ENCODE measurements at places on chromosomes 12 and 14. TPM values are rescaled to one million over a fixed set of nuclear protein-coding genes. Genes with fewer than 3 reads are reported as not detected.

DNA sequence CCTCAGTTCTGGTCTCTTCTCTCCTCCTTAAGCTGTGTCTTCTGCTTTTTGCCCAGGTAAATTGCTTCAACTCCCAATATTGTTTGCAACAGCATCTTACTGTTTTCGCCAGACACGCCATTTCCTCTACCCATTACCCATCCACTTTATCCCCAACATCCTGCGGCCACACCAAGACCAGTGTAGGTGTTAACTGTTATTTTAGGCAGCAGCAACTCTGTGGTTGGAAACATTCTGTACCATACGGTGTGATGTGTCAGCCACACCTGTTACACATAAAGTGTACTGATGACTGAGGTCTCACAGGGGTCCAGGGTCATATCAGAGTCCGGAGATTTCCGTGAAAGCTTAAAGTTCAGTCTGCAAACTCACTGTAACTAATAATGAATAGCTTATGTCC, 21.8 kb upstream of the KLRD1 start:
- DNase-seq = no peak

- no peak for DNase-seq
These were observed 159.7 kb upstream of the PRICKLE1 start for GRCh38 chr12:42749239-42749638.

GRCh38 chr14:101888182-101888581, 76.2 kb upstream of the DYNC1H1 start:
- DNase-seq = no peak

DNA sequence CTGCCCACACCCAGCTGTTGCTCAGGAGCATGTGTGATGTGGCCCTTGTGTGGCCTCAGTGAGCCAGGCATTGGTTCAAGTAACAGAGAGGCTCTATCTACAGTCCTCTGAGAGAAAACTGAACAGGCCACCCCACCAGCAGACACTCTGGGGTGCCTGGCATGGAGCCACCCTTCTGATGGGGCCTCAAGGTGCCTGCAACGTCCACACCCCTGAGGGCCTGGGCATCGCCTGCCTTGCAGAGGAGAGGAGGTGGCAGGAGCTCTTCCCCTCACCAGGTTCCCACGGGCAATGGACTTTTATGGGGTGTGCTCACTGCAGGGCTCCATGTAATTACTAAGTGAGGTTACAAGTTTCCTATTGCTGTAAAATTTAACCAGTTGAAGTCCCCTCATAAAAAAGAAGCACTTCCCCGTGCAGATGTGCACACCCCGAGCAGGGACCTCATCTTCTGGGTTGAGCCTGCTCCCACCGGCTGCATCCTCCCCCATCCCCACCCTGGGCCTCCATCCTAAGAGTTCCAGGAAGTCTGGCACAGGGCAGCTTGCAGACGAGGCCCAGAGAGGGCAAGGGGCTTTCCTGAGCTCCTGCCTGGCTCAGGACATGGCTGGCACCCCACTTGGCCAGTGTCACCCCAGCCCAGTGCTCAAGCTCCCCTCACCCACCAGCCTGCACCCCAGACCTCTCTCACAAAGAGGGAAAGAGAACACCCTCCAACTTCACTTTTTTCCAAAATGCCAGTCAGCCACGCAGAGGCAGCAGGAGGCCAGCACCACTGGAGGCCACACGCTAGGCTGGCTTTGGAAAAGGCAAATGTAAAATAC, 270.4 kb upstream of the RTL1 start:
- no peak for DNase-seq

DNA sequence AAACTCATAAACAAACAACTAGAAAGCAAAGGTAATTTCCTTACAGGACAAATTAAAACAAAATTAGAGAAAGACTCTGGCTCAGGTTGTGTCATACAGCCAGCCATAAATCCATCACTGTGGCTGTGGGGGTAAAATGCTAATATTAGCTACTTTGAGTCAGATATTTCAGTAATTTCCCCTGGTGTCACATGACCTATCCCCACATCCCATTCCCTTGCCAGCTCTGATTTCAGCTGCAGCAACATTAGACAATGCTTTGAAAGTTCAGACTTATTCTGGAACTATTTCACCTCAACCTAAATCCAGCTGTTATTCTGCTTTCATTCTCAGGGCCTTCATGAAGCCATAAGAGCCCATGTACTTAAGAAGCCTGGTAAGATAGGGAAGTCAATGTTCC, 55.3 kb downstream of the RPL10L start:
- DNase-seq = no peak

The ASB8 gene
- 32.0 TPM for total RNA-seq

The KRT82 gene
- total RNA-seq = not detected
